ENCODE measurements at places on chromosomes 5 and 9.

DNA sequence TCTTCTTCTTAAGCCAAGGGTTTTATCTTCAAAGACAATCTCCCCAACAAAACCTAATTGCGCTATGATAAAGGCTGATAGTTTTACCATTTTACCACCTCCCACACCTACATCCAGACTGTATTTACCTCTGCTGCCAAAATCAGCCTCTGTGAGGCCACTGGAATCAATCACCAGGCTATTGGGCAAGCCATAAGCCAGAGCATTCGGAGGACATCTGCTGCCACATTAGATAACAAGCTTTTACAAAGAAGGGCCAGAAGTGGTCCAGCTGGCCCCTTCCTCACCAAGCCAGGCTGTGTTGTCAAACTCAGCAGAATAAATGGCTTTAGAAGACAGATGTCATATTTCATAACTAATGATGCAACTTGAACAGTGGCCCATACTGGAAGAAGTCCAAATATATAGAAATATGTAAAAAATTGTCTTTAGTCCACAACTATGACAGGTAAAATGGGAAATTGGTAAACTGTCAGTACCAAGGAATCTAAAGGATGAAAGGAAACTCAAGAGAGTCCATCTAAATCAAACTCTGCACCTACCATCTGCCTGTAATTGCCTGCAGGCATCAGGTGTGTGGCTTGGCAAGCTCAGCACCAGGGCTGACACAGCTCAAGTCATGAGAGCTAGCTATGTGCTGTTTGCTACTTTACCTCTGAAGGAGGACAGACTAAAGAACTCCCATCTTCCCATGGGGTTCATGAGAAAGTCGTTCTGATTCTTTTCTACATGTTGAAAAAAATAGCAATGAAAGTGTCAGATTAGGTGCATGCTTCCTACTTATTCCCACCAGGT is 16.1 kb downstream of the SLC45A2 start:
- no peak for DNase-seq

DNA sequence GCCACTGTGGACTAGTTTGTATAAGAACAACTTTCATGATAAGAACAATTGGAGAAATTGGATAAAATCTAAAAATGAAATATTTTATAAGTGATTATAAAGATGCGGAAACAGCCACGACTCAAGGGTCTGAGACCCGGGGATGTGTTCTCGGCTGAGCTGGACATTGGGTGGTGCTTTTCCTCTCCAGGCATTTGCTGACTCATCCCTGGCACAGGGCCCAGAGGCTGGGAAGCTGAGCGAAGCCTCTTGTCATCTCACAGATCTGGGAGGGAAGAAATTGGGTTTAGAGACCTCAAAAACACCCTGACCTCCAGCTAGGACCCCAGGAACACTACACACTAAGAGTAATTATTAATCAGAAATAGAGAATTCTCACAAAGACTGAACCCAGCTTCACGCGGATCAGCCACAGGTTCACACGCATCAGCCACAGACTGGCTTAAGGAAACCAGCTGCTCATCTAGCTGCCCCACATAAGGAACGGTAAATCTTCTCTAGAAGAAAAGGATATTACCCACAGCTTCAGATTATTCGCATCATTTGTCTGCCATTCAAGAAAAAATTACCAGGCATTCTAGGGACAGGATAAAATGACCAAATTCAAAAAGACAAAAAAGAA is 2.8 kb upstream of the OR2V1 start:
- DNase-seq, result no peak

- DNase-seq, result no peak
These were observed 44.9 kb upstream of the GNPDA1 start for GRCh38 chr5:142057697-142058056.

- DNase-seq, result no peak
These were observed 78.7 kb upstream of the IRX4 start for GRCh38 chr5:1961304-1961946.

DNA sequence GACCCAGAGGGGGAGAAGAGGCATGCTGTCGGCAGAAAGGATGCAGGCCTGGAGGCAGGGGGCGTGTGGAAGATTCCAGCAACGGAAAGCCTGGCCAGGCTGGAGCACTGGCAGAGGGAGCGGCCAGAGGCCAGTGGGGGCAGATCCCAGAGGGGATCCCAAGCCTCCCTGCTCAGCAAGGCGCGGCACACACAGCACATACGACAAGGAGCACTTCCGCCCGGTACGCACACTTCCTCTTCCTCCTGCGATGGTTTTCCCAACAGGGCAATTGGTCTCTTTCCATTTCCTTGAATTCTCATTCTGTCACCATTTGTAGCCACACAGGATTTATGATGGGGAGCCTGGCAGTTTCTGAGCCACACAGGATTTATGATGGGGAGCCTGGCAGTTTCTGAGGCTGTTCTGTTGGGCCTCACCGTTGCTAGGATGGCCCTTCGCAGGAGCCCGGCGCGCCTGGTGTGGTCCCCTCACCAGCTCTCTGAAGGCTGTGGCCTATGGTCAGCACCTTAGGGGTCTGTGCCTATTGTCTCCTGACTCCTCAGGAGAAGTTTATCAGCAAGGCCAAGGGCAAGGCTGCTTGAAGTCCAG is 123.5 kb upstream of the RAPGEF1 start:
- no peak for DNase-seq

GRCh38 chr9:3299872-3300271 is 225.9 kb downstream of the RFX3 start:
- no peak for DNase-seq

DNA sequence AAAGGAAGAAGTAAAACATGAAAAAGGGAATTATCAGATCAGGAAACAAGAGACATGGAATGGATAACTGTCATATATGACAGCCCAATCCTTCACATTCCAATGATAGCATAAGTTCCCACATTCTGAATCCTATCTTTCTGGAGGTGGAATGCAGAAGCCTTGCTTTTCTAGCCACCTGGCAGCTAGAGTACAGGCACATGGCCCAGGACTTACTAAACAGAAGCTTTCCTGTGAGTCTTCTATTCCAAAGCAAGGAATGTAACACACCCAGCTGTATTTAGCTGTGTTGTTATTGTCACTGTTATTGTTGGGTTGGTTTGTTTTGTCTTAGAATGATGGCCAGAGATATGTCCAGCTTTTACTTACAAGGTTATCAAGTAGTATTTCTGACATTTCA is 780.5 kb upstream of the ZNF608 start:
- no peak for DNase-seq

GRCh38 chr5:129001841-129002526 is 36.7 kb downstream of the SLC27A6 start:
- no peak for DNase-seq

DNA sequence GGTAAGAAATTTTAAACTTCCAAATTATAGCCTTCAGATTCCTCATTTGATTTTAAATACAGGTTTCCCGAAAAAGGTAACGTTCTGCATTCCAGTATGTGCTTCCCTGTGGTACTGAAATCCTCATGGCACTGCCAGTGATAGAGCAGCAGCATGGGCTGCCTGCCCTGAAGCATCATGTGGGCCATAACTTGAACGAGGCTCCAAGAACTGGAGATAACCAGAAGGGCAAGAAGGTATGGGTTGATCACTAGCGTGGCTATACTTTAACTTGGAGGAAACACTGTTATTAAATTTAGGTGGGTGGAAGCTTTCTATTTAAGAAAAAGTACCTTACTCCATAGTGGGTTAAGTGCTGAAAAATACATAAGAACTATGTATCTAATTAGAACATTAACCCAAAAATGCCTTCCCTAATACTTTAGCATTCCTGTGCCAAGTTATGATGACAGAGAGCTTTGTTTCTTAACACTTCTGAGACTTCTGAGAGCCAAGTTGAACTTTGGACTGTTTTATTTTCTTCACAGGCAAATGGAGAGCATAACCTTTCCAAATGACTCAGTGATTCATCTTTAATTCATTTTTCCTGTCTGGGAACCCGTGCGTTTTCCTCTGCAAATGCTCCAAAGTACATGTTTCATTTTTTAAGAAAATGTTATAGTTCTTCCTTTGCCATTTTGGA is 191.5 kb upstream of the GNA14 start:
- DNase-seq, result no peak

- DNase-seq, result no peak
These were observed 4.5 kb downstream of the PRRX2 start for GRCh38 chr9:129669946-129670345.

DNA sequence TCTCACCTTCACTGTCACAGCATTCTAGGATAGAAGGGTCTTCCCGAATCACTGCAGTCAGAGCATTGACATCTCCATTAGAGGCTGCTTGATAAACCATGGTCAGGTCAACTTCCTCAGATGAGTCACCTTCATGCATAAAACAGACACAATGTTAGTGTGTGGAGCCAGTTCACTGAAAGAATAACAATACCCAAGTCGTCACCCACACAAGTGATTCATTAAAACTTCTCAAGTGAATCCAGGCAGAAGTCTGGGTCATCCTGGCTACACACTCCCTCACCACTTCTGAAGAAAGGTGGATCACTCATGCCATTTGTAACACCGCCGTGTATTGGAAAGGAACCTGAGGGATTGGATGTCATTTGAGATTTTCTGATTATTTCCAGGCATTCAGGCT is 49.6 kb downstream of the ANKRD55 start:
- DNase-seq, result no peak

- DNase-seq, result no peak
These were observed 236.2 kb downstream of the NNT start for GRCh38 chr5:43839218-43839617.

GRCh38 chr9:8890695-8891094 is 1091.1 kb upstream of the DMAC1 start:
- no peak for DNase-seq

DNA sequence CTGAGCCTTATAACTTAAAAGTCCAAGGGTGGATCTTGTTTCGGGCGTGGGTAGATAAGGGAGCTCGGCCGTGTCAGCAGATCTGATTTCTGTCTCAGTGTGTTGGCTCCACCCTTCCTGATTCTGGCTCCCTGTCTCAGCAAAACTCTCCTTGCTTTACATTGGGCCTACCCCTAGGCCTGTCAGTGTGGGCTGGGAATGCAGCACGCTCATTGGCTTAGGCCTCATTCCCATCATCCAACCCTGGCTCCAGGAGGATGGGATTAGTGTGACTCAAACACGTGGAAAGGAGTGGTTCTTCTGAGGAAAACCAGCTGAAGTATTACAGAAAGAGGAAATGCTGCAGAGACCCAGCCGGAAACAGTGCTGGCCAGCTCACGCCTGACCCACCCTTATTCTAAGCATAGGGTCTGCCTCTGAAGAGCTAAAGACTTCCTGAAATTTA is 59.9 kb downstream of the ZFAND5 start:
- DNase-seq, result no peak

GRCh38 chr9:114546851-114547250 is 40.7 kb upstream of the ATP6V1G1 start:
- DNase-seq, result no peak

DNA sequence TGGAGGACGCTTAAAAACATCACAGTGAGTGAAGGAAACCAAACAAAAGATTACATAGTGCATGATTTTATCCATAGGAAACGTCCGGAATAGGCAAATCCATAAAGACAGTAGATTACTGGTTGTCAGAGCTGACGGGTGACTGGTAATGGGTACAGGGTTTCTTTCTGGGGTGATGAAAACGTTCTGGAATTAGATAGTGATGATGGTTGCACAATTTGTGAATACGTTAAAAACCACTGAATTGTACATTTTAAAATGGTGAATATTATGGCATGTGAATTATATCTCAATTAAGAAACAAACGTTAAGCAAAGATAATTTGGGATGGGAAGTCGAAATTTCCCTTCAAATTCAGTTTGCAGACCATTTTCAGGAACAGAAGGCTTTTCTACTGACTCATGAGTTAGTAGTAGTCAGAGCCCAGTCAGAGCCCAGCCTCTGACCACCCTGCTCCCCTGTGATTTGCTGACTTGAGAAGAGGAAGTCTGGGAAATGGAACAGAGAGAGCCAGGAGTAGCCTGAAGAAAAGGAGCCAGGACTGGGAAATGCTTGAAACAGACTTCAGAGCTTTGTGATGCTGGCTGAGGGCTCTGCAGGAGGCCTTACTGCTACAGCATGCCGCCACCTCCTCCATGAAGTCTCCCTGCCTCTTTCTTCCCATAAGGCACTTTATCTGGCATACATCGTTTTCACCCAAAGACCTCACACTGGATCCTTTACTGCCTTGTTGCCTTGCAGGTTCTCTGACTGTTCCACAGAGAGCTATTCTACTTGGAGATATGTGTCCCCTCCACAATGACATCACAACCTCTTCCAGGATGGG is 46.4 kb upstream of the CTNNA1 start:
- DNase-seq, result no peak

DNA sequence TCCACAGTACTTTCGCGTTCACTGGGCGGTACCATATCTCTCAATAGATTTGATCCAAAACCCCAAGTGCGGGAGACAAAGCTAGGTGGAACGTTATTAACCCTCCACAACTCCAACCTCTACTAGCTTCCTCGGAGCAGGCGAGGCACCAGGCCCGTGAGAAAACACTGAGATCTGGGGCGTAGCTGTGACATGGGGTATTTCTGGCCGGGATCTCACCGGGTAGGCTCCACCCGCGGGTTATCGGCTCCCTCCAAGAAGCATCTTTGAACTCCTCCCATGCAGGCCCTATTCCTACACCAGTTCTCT is 350 bp upstream of the SLC25A46 start:
- DNase-seq, result no peak

DNA sequence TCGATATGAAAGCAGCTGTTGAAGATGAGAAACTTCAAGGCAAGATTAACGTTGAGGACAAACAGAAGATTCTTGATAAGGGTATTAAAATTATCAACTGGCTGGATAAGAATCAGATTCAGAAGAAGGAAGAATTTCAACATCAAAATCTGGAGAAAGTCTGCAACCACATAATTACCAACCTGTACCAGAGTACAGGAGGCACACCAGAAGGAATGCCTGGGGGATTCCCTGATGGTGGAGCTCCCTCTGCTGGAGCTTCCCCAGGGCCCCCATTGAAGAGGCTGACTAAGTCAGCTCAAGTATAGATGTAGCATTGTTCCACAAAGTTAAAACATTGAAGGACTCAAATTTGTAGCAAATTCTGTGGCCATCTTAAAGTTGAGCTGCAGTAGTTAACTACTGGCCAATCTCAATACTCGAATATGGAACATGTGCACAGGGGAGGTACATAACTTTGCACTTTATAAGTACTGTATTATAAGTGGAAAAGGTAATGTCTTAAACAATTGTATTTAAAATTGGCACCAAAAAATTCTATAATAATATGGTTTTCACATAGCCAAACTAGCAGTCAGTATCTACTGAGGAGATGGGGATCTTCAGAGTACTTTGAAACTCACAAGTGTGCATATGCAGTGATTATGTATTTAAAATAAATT is 237.5 kb downstream of the CHSY3 start:
- DNase-seq, result no peak

DNA sequence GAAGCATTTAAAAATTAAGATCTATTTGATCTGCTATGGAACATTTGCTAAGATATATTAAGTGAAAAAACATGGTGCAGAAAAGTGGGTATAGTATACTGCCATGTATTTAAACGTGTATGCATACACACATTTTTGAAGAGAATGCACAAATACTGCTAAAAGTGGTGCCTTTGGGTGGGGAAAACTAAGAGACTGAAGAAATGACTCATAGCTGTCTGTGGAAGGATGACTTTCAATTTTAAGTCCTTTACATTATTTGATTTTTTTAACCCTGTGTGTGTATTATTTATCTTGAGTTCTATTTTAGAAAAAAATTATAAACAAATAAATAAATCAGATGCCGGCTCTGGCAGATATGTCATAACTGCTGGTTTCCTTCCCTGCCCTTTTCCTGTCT is 120.7 kb upstream of the SLIT3 start:
- no peak for DNase-seq

GRCh38 chr9:86201474-86202337 is 57.8 kb downstream of the C9orf153 start:
- DNase-seq, result no peak
